ENCODE measurements at places on chromosomes 6 and 20.

- DNase-seq, result peak; percentile 30
These were observed 37.7 kb downstream of the MAP3K4 start for GRCh38 chr6:161029195-161029809.

GRCh38 chr20:61797200-61797599 is 268.5 kb downstream of the TAF4 start:
- DNase-seq, result no peak

DNA sequence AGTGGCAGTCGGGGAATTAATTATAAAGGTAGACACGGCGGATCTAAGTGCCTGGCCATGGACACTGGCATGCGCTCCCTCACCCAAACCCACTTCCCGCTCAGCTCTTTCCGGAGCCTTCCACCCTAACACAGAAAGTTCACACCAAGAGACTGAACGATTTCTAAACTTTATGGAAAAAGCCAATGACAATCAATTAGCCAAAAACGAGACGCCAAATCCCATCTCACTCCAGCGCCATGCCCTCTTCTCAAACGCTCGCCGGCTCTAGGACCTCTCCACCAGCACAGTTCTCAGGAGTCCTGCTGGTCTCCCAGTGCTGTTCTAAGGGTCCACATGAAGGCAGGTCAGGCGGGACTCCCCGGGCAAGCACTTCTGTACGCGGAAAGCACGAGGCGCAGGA is 641 bp downstream of the SF3B5 start:
- DNase-seq, result no peak

DNA sequence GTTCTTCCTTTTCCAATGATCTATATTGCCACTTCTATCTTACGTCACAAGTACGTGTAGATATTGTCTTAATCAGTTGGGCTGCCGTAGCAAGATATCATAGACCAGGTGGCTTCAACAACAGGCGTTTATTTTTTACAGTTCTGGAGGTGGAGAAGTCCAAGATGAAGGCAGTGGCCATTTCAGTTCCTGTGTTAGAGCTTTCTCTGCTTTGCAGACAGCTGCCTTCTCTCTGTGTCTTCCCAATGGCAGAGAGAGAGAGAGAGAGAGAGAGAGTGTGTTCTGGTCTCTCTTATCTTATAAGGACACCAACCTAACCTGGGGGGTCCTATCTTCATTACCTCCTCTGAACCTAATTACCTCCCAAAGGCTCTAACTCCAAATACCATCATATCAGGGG is 8.3 kb downstream of the HSF2 start:
- no peak for DNase-seq

DNA sequence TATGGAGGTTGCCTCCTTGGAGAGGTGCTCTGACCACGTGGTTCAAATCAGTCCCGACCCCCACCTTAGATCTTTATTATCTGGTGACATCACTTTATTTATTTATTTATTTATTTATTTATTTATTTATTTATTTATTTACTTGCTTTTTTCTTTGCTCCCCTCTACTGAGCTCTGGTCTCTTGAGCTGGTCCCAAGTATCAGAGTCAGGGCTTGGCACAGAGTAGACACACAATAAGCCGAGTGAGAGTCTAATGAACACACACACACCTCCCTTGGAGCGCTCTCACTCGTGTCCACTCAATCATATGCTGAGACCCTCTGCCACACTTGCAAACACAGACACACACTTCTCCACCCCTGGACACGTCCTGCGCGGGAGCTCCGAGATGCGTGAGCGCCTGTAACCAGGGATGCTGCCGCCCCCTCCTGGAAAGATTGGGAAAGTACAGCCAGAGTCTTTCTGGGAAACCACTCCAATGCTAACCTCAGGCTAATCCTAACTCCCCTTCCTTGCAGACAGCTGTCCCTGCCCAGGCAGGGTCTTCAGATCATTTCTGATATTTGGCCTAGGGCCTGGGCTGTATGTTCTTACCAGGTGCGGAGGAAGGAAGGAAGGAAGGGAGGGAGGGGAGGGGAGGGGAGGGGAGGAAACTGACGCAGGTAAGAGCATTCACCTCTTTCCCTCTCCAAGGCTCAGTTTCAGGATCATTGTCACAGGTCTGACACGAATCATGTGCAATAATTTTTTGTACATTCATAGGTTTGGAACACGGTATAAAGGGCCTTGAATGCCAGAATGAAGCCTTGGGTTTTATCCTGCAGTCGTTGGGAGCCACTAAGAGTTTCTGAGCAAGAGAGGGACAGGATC is 70.9 kb downstream of the STK35 start:
- DNase-seq, result peak; percentile 11

- no peak for DNase-seq
These were observed 239.5 kb downstream of the TFAP2A start for GRCh38 chr6:10175362-10175761.

- DNase-seq, result no peak
These were observed 102.3 kb downstream of the EPM2A start for GRCh38 chr6:145632971-145633370.

DNA sequence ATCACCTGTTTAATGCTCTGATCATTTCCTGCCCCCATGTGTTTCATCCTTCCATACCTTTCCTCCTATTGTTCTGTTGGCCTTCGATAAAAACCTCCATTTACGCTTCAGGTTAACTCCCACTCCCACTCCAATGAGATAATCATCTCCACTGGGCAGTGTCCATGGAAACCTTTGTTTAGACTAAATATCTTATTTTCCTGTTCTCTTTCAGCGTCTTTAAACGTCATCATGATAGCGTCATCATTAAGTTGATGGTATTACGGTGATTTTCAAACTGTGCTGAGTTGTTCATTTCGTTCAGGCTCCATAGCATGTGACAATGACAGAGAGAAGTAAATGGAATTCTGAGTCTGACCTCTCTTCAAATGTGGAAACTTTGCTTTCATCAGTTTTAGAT is 970.5 kb upstream of the SLC35B3 start:
- no peak for DNase-seq

- no peak for DNase-seq
These were observed 592.7 kb upstream of the NRSN1 start for GRCh38 chr6:23533311-23533710.

GRCh38 chr6:157650801-157651200 is 172.2 kb upstream of the SNX9 start:
- DNase-seq, result no peak

DNA sequence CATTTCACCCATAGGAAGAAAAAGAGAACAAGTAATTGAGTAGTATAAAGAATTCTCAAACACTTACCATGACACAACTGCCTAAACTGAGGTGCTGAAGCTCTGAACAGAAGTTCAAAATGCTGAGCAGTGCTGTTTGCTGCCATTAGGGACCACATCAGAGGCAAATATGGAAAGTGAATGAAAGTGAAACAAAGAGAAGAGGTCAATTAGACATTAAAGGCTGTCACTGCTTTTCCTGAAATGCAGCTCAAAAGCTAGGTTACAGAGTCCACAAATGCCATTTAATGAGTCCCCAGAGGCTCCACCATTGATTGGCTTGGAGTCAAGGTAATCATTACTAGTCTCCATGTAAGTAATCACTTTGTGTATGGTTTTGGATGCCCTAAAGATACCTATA is 46.1 kb downstream of the POU3F2 start:
- no peak for DNase-seq

DNA sequence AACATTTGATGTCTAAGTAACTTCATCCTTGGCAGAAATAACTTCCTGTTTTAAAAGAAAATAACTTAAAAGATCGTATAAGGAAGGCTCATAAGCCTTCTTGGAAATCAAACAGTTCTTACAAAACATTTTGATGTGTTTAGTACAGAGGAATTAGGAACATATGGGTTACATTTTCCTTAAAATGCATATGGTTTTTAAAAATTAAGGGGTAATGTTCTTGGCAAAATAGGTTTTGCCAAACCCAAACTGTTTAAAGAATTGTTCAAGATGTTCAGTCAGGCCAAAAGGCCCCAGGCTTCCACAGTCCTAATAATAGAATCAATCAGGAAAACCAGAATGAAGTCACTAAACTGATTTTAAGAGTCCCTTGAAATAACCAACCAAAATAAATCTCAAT is 142.7 kb upstream of the SLC35B3 start:
- DNase-seq, result no peak

GRCh38 chr6:36873115-36873514 is 1.5 kb downstream of the PPIL1 start:
- DNase-seq, result no peak

DNA sequence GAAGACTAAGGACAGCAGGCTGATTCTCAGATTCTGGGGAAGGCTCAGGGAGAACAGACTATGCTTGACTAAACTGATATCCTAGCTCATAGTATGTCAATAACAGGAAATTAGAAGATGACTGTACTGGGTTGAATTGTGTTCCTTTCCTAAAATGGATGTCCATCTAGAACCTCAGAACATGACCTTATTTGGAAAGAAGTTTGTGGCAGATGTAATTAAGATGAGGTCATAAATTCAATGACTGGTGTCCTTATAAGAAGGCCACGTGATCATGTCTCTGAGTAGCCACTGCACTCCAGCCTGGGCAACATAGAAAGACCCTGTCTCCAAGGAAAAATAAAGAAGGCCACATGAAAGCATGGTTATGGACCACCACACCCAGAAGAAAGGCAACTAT is 113.9 kb upstream of the STMND1 start:
- DNase-seq, result no peak

DNA sequence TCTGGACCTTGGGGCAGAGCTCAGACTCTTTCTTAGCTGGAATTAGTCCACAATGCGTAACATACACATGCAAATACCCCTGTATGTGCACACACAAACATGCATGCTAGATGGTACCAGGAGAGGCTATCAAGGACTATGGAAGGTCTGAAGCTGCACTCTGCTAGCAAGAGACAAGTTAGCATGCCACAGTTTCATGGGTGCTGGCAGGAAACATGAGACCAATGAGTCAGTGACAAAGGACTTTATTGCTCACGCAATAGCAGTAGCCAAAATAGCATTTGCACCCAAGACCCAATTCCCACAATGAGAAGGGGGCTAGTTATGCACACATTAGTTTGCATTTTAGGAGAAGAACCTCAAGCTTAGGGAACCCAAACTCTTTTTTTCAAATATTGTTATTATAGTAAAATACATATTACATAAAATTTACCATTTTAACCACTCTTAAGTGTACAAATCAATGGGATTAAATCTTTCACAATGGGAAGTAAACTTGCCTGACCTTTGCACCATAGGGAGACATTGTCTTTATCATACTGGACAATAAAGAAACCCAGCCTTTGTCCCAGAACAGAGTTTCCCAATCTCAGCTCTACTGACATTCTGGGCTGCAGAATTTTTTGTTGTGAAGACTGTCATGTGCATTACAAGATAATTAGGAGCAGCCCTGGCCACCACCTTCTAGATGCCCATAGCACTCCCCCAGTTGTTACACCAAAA is 69.1 kb downstream of the NRSN1 start:
- DNase-seq, result no peak

DNA sequence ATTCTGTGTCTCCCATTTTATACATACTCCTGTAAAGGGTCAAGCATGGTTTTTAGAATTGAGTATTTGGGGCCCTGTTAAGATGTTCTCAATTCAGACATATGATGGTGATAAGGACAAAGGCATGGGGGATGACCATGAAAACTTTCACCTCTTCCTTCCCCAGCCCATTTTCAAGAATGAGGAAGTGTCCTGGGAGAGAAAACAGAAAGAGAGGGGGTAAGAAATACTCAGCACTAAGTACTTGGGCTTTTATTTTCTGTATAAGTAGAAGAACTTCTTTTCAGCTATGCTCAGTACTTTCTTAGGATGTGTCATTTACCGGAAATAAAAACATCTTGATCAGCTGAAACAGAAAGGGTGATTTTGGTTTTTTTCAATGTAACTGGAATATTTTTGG is 10.9 kb upstream of the MBOAT1 start:
- no peak for DNase-seq

GRCh38 chr6:122953766-122954165 is 42.3 kb upstream of the CLVS2 start:
- DNase-seq, result no peak
